ENCODE measurements at places on chromosomes 7 and 10.

DNA sequence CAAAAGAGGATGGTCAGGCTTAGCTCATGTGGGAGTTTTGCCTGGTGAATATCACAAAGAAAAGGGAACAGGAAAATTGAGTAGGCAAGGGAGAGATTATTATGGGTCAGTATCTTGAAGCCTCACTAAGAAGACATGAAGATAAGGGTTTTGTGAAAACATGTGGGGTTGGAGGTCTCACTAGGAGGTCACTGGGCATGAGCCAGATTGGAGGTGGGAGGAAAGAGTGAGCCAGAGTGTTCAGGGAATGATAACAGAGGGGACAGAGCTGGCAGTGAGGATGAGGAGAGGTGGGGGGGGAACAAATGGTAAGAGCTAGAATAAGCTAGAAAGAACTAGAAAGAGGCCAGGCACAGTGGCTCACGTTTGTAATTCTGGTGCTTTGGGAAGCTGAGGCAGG, 374.3 kb downstream of the GRID1 start:
- no peak for DNase-seq

- DNase-seq, result no peak
Observed at GRCh38 chr10:75663947-75664664, 232.7 kb downstream of the LRMDA start.

DNA sequence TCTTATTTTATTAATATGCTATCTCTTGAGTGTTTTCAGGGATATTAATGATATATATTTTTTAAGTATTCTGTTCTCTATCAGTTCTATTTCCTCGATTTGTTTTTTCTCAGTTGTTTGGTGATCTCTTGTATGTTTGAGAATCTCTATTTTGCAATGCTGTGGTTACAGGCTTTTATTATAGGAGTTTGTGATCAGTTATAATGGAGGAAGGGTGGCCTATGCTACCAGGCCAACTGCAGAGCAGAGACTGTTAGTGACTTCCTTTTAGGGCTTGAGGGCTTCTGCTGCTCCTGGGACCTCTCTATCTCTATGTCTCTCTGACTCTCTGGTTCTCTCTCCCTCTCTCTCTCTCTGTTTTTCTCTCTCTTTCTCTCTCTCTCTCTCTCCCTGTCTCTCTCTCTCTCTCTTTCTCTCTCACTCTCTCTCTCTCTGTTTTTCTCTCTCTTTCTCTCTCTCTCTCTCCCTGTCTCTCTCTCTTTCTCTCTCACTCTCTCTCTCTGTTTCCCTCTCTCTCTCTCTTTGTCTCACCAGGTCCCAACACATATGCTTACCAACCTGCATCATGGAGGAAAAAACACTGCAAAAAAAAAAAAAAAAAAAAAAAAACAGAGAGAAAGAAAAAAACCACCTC, 69.4 kb upstream of the CAV2 start:
- DNase-seq, result no peak

- no peak for DNase-seq
Observed at GRCh38 chr7:121006711-121007315, 18.3 kb downstream of the CPED1 start.

DNA sequence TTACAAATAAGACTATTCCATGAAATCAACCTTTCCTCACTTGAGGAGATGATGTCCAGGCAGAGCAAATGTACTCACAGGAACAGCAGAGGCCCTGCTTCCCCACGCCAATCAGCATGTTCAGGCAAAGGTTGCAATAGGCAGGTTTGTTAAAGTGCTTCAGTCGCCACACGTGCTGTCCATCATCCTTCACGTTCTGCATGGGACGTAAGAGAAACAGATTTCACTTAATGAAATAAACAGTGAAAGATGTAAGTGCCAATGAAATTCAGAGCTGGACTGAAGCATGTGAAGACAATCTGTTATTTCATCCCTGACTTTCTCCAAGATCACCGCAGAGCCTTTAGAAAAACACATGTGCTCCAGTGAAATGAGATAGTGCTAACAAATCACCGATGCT, 217.4 kb downstream of the DGKB start:
- DNase-seq, result no peak

- DNase-seq, result no peak
Observed at GRCh38 chr7:47407136-47407535, 174.8 kb downstream of the TNS3 start.

DNA sequence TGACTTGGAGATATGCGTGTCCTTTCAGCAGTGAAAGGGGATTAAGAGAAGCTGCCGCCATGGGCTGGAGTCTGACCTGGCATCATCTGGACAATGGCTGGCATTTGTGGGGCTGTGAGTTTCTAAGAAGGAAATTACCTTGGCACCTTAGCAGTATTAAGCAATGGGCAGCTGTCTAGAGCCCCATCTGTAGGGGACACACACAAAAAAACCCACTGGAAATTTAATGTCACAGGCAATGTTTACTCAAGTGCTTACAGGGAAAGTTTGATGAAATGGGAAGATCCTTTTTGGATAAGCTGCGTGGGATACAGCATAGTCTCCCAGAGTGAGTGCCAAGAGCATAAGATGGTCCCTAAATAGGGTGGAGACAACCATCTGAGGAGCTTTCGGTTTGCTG, 25.0 kb downstream of the ADRA2A start:
- DNase-seq, result no peak

DNA sequence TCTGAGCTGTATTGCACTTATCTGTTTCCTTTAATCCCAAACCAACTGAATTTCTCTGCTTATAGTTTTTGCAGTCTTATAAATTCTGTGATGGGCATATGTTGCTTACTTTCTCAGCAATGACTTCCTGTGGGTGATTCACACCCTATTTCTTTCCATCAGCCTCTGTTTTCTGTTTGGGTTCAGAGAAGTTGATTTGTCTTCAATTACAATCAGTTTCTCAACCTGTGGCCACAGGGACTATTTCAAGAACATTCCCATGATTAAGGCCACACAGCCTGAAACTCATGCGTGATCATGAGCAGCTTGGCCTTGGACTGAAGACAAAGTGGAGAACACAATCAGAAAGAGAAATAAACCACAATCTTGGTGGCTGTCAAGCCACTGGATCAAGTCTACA, 1174.6 kb upstream of the C7orf33 start:
- DNase-seq, result no peak

- DNase-seq, result no peak
Observed at GRCh38 chr7:50228148-50228547, 76.4 kb upstream of the IKZF1 start.

DNA sequence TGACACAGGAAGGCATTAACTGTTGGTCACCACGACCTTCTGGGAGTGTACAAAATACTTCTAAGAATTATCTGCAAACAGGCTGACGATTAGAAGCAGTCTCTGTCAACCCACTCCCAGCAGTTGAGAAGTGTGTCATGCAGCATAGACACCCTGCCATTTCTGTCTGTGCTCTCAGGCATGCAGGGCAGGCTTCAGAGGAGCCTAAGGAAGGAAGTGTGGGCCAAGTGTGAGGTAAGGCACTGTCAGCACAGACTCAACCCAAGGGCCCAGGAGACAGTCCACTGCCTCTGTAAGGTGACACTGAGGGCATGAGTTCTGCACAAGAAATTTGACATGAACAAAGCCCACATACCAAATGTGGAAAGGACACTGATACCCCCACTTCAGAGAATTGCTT, 109.0 kb upstream of the VIPR2 start:
- DNase-seq, result no peak

DNA sequence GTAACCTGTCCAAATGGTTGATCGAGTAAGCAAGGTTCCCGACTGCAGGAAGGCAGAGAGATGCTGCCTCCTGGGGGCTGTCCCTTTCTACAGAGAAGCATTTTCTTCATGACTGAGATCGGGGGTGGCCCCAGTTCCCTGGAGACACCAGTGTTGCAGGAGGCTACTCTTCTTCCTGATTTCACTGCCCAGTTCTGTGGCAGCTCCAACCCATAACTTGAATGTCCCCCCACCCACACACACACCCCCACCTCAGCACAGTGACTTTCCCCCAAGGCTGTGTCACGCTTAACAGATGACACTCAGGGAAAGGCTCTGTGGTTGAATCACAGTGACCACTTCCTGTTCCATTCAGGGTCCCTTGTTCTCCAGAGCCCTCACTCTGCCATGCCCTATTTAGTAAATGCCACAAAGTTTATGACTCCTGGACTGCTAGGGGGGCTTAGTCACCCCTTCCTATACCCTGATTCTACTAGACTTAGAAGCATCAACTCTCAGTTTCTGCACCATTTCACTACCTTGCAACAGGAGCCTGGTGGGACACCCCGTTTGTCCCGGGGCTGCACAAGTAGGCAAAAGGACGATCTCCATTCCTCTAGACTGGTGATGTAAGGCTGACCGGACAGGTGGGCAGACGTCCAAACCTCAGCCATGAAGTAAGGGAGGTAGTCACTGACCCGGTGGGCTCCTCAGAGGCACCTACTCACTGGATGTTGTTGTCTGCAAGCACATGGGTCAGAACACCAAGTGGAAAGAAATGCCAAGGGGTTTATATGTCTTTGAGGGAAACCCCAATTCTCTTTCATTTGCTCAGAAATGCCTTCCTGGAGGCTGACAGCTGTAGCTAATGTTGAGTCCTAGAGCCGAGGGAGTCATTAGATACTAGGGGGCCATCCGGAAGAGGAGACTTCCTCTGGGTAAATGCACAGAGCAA, 31.3 kb upstream of the SMC3 start:
- DNase-seq, result peak; percentile 25

DNA sequence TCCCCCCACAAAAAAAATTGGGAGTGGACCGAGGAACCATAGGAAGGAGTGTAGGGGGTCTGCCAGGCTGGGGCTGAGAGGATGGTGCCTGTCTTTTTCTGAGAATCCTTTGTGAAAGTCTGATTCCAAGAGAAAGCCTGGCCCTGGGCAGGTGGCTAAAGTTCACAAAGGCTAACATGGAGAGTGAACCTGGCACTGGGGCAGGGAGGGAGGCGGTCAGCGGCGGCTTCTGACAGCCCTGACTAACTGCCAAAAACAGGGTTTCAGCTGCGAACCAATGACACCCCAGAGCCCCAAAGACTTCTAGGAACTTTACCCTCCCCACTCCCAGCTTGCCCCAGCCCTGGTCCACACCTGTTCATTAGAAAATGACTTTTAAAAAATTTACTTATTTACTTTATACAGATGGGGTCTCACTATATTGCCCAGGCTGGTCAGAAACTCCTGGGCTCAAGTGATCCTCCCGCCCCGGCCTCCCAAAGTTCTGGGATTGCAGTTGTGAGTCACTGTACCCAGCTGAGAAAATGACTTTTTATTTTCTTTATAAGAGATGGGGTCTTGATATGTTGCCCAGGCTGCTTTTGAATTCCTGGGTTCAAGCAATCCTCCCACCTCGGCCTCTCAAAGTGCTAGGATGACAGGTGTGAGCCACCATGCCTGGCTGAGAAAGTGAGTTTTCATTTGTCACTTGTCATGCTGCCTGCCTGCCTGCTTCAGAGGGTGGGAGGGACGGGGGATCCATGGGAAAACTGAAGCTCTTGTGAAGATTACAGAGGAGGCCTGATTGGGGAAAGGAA, 61.0 kb upstream of the DUSP5 start:
- no peak for DNase-seq

- DNase-seq, result no peak
Observed at GRCh38 chr10:22927661-22928403, at the start of gene ARMC3. Gene ARMC3 (plus strand): TSS chr10:22928053. CDS start chr10:22931997, 3,944 bp downstream.

Measured in LoVo (cell line).